ENCODE measurements at places on chromosomes 13 and 19.

DNA sequence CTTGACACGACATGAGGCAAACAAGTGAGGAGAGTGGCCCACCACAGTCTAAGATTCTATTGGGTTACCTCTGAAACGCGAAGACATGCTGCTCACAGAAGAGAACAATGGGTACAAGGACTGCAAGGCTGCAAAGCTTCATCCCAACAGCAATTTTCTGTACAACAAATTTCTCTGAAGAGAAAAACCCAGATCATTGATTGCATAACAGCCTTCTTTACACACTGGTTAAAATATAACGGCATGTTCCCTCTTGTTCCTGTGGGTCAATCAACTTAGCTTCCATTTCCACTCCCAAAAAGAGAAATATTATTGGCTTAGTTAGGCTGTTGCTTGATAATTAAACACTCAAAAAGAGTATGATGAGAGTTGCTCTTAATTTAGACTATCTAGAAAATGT is at the start of gene CPB2:
Gene CPB2 (minus strand): TSS at position 166 of the 400 bp plus-strand sequence. CDS start 24 bp downstream, at position 142.
- DNase-seq = no peak

- no peak for DNase-seq
Observed at GRCh38 chr13:43200736-43201135, 177.3 kb downstream of the DNAJC15 start.

- DNase-seq = no peak
Observed at GRCh38 chr13:104530741-104531140, 1464.5 kb upstream of the SLC10A2 start.

GRCh38 chr19:44762038-44762437 is 13.5 kb downstream of the BCL3 start:
- no peak for DNase-seq

DNA sequence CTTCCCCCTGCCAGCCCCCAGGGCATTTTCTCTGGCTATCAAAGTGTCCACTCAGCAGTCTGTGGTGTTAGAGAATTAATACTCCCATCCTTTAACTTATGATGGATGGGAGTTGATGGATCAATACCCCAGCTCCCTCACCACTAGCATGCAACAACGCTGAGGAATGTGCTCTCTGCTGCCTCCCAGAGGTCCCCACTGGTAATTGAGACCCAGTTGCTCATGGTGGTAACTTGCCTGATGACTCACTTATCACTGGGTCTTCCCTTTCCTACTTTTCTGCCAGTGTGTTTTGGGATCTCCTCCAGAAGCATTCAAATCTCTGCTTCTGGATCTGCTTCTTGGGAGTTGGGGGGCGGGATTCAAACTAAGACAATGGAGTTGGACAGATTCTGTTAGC is 20.3 kb upstream of the CACNA1A start:
- no peak for DNase-seq

GRCh38 chr19:2355168-2356035 is 4.7 kb upstream of the TMPRSS9 start:
- no peak for DNase-seq

- DNase-seq = no peak
Observed at GRCh38 chr19:17889609-17890214, 18.0 kb downstream of the SLC5A5 start.

GRCh38 chr13:79645569-79645968 is 164.6 kb downstream of the NDFIP2 start:
- no peak for DNase-seq

DNA sequence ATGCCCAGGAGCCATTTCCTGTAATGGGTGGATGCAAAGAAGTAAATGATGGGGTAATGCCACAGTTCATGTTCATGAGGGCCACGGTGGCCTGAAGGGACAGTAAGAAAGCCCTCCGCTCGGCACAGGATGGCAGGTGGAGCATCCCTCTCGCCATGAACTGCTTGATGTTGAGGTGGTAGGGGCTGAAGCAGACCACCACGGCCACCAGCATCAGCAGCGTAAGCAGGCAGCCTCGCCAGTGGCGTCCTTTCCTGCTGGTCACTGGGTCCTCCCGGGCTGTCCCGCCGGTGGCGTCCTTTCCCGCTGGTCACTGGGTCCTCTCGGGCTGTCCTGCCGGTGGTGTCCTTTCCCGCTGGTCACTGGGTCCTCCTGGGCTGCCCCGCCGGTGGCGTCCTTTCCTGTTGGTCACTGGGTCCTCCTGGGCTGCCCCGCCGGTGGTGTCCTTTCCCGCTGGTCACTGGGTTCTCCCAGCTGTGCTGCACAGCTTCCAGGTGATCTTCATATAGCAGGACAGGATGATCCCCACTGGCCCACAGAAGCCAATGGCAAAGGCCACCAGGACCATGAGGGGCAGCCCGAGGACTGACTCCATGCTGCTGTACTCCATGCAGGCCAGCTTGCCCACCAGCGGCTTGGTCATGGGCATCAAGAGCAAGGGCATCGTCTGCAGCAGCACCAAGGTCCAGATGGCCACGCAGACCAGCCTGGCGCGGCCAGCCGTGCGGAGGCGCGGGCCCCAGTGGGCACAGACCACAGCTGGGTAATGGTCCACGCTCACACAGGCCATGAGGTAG is 93.2 kb upstream of the TM9SF2 start:
- no peak for DNase-seq

GRCh38 chr13:94515374-94515773 is 35.9 kb upstream of the DCT start:
- no peak for DNase-seq

DNA sequence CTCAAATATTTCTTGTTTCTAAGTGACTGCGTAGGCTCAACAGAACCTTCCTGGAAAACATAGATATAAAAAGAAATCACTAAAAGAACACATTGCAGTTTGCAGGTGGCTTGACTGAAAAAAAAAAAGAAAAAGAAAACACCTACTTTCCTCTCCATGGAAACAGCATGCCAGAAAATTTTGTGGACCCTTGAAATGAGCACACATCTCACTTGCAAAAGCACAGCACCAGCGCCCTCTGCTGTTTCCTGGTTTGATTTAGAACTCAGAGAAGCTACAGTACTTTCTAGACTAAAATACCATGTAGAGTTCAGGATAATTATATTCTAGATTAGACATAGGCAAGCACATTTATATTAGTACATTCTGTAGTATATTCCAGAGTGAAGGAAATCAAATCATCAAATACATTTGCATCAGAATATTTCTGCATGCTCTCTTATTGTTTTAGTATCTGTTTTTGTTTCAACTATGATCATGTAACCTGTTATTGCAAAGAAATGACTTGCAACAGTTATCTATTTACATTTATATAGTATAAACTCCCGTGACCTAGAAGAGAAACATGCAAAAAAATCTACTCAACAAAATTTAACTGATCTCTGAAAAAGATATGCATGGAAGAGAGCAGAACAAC is 22.3 kb upstream of the XPO4 start:
- peak; percentile 65 for DNase-seq

GRCh38 chr19:22620912-22621311 is 13.2 kb upstream of the ZNF492 start:
- no peak for DNase-seq

GRCh38 chr19:40165362-40165937 is 25.8 kb upstream of the MAP3K10 start:
- peak; percentile 25 for DNase-seq

DNA sequence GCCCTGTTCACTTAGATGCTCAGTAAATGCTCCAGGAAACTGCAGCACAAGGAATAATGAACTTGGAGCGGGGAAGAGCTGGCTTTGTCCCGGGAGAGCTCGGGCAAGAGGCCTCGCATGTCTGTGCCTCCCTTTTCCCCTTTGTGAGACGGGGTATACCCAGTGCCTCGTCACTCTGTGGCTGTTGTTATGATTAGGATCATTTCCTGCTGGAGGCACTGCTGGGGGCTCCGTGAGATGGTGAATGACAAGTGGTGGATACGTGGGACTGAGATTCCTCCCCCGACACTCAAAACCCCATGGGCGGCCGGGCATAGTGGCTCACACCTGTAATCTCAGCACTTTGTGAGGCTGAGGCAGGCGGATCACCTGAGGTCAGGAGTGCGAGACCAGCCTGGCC is 1.1 kb upstream of the PLVAP start:
- no peak for DNase-seq

- DNase-seq = no peak
Observed at GRCh38 chr13:31461923-31462322, 262.1 kb downstream of the B3GLCT start.

DNA sequence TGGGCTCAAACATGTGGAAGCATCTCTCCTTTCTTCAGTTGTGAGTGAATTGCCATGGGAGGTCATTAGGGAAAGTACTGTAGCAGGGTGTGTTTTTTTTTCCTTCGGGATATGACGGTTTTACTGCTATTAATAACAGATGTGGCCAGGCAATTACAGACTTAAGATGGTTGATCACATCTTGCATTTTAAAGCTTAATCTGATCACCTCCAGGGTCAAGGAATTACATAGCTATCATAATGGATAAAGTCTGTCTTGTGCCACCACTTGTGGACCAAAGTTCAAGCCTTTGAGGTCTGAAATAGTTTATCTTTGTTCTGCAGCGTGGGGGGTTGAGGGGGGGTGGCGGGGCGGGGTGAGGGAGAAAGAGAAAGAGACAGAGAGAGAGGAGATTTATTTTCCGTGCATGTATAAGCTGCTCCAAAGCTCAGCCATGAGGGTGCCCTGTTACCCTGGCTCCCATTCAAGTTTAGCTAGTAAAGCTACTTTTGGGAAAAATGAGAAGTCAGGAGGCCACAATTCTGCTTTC is 5.5 kb upstream of the SERP2 start:
- no peak for DNase-seq

DNA sequence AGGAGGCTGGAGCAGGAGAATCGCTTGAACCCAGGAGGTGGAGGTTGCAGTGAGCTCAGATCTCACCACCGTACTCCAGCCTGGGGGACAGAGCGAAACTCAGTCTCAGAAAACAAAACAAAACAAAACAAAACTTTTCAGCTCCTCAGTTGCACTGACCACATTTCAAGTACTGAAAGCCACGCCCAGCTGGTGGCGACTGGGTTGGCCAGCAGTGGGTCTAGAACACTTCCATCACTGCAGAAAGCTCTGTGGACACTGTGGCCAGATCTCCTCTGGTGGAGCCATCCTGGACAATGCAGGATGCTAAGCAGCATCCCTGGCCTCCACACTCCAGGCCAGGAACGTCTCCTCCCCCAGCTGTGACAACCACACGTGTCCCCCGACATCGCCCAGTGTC is 21.1 kb downstream of the TLE2 start:
- DNase-seq = no peak

All from globus pallidus (tissue), 1 donor.